Activated naive CD4-positive, alpha-beta T cell treated with anti-CD3 and anti-CD28 coated beads, Interleukin-2, amount 10 ng/mL, durations not matched to agents 7 days and 5 days (primary cell): ENCODE measurements at places on chromosomes 4 and X.
A peak's percentile ranks its signal among the peaks of the same experiment; 100 is the strongest.

GRCh38 chr4:113179996-113180395 lies 130.5 kb downstream of the ANK2 start:
- no peak for DNase-seq

GRCh38 chrX:37809970-37810369 lies 30.1 kb downstream of the CYBB start:
- DNase-seq: no peak

GRCh38 chrX:20217271-20217670 lies 49.4 kb downstream of the RPS6KA3 start:
- no peak for DNase-seq

- DNase-seq: no peak
Measured at GRCh38 chr4:153916273-153916755, 127.4 kb upstream of the SFRP2 start.

- DNase-seq: no peak
Measured at GRCh38 chr4:109301651-109302360, 652 bp downstream of the COL25A1 start.

DNA sequence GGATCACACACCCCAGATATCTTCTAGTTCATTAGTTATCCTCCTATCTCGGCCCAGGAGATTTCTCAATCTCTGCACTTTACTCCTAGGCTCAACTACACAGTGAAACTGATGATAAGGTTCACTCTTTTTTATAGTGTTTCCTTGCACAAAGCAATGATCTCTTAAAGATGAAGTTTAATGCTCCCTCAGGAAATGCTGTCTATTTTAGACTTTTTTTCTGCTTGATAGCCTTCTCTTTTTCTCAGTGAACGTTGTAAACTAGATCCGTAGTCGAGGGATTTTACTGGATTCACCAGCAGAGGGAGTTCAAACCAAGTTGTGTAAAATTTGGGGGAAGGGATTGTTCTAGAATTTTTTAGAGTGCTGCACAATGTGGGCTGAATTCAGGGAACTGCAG lies 269.6 kb downstream of the GBA3 start:
- no peak for DNase-seq

DNA sequence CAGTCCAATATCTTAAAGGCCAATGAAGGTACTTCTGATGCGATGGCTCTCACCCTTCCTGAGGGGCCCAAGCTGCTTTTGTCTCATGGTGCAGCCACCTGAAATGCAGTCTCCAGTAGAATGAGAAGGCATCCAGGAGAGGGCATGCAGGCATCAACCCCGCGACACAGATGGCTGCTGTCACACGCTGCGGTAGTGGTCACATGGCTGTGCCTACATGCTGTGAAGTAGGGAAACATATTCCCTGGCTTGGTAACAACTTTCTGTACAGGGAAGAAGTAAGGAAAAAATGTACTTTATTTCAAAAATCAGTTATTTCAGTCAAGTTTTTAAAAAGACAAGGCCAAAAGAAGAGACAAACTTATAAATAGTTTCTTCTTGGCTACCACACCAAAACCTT lies 139.9 kb downstream of the TRIML1 start:
- no peak for DNase-seq

GRCh38 chr4:96558466-96558865 lies 718.6 kb downstream of the PDHA2 start:
- no peak for DNase-seq

DNA sequence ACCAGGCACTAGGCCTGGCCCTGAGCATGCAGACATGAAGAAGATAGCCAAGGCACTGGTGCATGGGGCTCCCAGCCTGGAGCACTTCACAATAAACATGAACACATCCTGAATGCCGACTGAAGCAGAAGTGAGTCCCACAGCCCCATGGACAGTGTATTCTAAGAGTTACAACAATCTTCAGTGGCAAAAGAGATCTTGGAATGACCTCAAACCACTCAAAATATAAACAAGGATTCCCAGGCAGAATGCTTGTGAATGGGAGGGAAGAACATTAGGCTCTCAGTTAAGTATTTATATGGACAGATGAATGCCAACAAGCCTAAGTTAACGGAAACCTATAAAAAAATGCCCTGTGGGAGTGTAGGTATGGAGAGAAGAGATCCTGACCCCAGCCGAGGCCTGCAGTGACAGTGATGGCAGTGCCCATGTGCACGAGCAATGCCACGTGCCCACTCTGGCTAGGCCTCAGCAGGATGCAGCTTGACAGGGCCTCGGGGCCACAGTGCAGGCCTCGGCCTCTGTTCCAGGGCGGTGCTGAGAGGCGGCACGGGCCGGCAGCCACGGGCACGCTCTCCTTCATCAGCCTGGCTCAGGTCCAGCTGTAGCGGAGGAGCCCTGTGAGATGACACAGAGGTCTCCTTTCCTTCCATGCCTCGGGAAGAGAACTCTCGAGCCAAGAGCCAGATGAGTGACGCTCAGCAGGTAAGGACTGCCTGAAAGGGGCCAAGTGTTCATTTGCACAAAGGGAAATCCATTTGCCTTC lies 49.2 kb downstream of the IRF2 start:
- no peak for DNase-seq

DNA sequence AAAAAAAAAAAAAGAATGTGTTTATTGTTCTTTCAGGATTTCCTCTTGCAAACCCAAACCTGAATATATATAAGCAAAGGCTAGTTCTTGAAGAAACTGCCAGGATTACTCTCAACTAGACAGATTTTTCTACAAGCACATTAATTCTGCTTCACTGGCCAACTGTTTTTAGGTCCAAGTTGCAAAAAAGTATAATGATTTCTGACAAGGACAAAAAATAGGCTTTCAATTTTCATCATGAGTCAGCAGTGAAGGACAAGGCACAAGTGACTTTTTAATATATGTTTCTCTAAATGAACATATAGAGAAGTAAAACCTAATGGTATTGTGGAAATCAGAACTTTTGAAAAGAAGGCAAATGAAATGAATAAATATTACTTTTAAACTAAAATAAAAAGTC lies 73.7 kb downstream of the ELOVL6 start:
- DNase-seq: no peak

DNA sequence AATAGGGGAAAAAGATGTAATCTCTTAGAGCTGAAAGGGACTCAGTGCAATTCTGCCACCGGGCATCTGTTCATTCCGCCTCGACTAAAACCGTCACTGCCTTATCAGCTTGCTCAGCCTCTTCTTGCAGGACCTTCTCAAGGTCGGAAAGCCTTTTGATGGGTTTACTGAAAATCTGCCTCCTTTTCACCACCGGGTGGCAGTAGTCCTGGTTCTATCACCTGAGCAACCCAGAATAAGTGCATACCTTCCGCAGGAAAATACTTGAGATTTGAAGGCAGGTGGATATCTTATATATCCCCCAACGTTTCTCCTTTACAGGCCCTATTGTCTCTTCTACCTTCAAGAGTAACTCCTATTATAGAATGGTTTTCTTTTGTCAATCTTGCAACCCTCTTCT lies 103.4 kb upstream of the PAK3 start:
- DNase-seq: peak; percentile 50

GRCh38 chr4:155026715-155027114 lies 181.7 kb upstream of the NPY2R start:
- no peak for DNase-seq

GRCh38 chr4:64729561-64729960 lies 320.3 kb upstream of the TECRL start:
- DNase-seq: no peak

- DNase-seq: no peak
Measured at GRCh38 chr4:24372881-24373280, 211.5 kb downstream of the DHX15 start.

- no peak for DNase-seq
Measured at GRCh38 chrX:70554081-70554480, 109.4 kb downstream of the DLG3 start.

DNA sequence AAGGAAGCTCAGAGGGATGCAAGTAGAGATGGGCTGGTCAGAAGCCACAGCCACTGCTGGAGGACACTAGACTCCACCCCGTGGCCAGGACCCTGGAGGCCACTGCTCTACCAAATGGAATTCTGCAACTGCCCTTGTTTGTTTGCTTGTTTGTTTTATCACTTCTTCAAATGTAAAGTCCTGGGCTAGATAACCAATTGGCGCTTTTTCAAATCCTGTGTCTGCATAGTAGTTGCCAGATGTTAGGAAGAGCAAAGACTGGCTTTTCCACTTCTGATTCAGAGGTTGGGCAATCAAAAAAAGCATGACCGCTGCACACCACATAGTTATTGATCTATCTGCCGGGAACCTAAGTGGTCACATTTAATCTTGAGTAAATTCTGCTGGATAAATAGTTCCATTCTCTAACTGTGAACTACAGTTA lies 255.2 kb upstream of the SFRP2 start:
- no peak for DNase-seq

GRCh38 chr4:129254526-129254925 lies 158.6 kb downstream of the C4orf33 start:
- DNase-seq: no peak

GRCh38 chr4:41327770-41328169 lies 71.0 kb downstream of the UCHL1 start:
- DNase-seq: no peak

- no peak for DNase-seq
Measured at GRCh38 chr4:19030536-19030935, 1009.0 kb upstream of the LCORL start.

DNA sequence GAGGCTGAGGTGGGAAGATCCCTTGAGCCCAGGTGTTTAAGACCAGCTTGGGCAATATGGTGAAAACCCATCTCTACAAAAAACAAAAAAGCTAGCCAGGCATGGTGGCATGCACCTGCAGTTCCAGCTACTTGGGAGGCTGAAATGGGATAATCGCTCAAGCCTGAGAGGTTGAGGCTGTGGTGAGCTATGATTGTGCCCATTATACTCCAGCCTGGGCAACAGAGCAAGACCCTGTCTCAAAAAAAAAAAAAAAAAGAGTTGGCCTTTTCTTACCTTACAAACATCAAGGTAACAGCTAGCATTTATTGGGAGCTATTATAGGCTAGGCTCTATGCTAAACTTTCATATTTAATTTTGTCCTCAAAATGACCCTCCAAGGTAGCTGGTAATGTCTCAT lies 43.4 kb downstream of the PTTG2 start:
- no peak for DNase-seq

DNA sequence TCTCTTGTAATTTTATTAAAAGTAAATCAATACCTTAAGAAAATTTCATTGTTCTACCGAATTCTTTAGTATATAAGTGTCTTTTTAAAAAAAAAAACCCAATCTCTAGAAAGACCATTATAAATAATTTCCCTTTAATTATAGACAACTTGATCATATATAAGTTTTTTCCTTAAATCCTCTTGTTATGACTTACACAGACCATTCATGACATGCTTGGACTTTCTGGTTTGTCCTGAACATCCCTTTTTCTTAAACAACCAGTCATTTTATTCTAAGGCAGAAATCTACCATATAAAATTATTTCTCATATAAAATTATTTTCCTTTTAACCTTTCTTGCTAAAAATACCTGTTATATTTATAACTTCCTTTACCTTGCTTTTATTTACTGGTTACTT lies 15.4 kb upstream of the FHDC1 start:
- DNase-seq: no peak

DNA sequence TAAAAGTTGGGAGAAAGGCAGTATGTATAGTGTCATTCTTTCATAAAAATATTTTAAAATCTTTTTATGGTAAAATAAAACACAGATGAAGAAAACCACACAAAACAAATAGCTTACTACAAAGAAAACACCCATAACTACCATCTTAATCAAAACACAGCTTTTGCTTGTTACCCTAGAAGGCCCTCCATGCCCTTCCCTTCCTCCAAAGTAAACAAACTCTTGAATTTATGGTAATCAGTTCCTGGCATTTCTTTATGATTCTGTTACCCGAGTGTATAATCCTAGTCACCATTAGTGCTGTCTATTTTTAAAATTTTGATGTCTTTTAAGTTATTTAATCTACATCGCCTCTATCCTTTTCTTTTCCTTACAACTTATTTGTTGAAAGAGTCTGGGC lies 170.9 kb downstream of the APBB2 start:
- DNase-seq: no peak

- DNase-seq: no peak
Measured at GRCh38 chrX:71653344-71653743, 14.0 kb upstream of the LOC101059915 start.

GRCh38 chrX:131739823-131740222 lies 195.9 kb downstream of the OR13H1 start:
- DNase-seq: no peak

GRCh38 chr4:154467886-154468285 lies 23.7 kb downstream of the DCHS2 start:
- no peak for DNase-seq

- DNase-seq: no peak
Measured at GRCh38 chr4:119585771-119586170, 42.8 kb downstream of the PDE5A start.

DNA sequence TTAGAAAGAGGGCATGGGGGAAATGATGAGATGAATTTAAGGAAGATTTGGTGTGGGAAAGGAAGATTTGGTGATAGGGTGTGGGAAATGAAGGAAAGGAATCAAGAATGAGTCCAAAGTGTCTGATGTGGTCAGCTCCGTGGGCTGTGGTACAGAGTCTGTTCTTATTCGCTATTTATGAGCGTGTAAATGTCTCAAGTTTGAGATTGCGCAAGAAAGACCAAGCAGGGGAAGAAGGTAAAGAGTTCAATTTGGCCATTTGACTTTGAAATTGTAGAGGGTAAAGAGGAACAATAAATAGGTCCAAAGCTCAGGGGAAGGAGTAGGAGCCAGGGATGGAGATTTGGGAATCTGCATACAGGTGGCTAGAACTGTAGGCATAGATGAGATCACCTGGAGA lies 11.3 kb upstream of the SMS start:
- no peak for DNase-seq

GRCh38 chr4:1568855-1569460 lies 115.2 kb downstream of the FAM53A start:
- no peak for DNase-seq

- DNase-seq: no peak
Measured at GRCh38 chr4:91598696-91599095, 705.1 kb upstream of the GRID2 start.

DNA sequence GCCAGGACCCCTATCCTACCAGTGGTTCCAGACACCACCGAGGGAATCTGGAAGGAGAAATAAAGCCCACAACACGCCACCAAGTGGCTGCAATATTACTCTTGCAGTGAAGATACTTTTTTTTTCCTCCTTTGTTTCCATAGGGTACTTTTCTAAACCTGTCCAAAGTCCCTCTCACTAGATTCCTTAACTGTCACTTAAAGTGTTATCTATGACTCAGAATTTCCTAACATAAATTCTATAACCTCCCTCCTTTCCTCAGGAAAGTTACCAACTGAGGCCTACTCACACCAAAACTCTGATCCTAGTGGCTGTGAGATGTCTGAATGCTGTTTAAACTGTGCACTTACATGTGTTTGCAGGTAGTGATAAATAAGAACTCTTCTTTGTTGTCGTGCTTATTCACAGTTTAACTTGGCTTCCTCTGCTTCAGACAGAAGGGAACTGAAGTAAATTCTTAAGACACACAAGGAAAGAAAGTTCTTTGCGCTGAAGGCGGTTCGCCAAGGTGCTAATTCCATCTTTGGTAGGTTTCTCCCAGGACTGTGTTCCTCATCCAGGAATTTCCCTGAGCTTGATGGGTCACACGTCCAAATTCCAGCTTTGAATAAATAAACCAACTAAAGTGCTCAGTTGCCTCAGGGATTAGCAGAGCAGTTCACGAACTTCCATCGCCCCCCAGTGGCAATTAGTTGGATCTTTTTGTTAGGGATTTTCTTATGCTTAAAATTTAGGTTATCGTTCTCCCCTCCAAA lies 10.7 kb upstream of the HCCS start:
- DNase-seq: no peak
